ENCODE measurements at places on chromosomes 12 and 14. TPM values are rescaled to one million over a fixed set of nuclear protein-coding genes. Genes with fewer than 3 reads are reported as not detected.

The ZNF641 gene
- total RNA-seq: 17.8 TPM

DNA sequence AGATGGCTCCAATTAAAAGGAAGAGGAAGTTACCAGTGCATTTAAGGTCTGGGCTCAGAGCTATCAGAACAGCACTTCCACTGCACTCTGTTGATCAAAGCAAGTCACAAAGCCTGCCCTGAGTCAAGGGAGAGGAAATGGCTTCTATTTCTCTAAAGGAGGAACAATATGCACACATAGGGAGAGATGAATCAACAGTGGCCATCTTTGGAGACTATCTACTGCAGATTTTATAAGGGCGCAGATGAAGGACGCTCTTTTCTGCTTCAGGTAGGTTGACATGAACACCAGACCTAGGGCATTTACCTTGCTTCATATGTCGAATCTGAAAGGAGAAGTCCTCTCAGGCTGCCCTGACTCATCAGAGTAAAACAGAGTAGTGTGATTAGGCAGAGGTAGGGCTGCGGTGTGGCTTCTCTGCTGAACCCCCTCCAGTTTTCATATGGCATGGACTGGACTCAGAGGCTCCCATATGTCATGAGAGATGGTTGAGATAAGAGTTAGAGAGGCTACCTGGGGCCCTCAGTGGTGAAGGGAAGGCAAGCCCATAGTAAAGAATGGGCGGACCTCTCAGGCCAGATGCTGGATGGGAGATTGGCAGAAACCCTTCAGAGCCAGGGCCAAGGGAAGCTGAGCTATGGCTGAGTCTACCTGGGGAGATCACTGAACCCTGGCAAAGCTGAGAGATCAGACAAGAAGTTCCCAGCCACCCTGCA lies 84.4 kb downstream of the ARF6 start:
- H3K4me3 ChIP-seq: no peak overlapping the region
- DNase-seq: no peak
- H3K36me3 ChIP-seq: no peaks in the 10 kb centered on the region
- no peak overlapping the region for H3K27ac ChIP-seq
- H3K4me1 ChIP-seq: peaks cover 12% of the 10 kb centered on the region

- no peak for DNase-seq
- H3K27me3 ChIP-seq: no peaks in the 10 kb centered on the region
- H3K36me3 ChIP-seq: no peaks in the 10 kb centered on the region
- no peak overlapping the region for H3K4me3 ChIP-seq
Observed at GRCh38 chr12:110796952-110797351, 49.8 kb upstream of the CCDC63 start.

DNA sequence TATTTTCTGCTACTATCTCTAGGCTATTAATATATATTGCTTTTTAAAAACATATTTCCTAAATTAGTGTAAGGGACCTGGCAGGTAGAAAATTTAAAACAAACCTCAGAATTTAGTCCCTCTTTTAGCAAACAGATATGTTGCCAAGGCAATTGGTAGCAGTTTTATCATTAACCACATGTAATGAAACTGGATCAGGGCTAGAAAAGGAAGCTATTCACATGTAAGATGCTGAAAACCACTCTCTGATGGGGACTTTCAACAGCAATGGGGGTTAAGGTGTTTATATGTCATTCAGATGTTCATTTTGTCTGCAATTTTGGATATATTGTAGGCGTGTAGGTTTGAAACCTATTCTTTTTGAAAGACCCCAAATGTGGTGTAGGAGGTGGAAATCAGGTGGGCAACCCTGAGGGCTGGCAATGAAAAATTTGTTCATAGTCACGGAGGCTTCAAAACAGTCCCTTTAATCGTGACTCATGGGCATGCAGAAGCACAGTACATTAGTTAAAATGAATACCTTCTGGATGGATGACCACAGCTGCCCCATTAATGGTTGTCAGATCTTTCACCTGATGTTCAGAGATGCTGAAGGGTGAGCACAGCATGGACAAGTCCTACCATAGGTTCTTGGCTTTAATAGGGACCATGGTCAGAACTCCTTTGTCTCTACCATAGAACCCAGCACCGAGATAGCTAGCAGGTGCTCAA lies 5.9 kb upstream of the PKP2 start:
- H3K4me3 ChIP-seq: no peak overlapping the region
- no peak for DNase-seq
- H3K36me3 ChIP-seq: no peaks in the 10 kb centered on the region
- H3K27me3 ChIP-seq: no peaks in the 10 kb centered on the region
- no peaks in the 10 kb centered on the region for H3K4me1 ChIP-seq

Data from muscle of leg (tissue), 16 donors.